ENCODE measurements at places on chromosomes 16 and 17.
A peak's percentile ranks its signal among the peaks of the same experiment; 100 is the strongest.

DNA sequence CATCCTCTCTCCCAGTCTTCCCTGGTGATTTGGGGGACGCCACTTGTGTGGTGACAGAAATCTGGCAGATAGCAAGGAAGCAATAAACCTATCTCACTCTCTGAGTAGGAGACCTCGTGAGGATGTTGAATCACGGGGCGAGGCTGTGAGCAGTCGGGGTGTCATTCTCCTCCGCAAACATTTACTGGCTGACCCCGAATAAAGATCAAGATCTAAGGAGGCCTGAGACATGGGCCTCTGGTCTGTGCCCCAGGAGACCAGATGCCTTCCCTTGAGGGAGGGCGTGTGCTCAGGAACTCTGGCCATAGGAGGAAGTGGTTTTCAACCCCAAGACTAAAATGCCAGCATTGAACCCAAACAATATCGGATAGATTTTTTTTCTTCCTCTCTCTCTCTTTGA is 53.1 kb downstream of the FOXL1 start:
- no peak for DNase-seq

DNA sequence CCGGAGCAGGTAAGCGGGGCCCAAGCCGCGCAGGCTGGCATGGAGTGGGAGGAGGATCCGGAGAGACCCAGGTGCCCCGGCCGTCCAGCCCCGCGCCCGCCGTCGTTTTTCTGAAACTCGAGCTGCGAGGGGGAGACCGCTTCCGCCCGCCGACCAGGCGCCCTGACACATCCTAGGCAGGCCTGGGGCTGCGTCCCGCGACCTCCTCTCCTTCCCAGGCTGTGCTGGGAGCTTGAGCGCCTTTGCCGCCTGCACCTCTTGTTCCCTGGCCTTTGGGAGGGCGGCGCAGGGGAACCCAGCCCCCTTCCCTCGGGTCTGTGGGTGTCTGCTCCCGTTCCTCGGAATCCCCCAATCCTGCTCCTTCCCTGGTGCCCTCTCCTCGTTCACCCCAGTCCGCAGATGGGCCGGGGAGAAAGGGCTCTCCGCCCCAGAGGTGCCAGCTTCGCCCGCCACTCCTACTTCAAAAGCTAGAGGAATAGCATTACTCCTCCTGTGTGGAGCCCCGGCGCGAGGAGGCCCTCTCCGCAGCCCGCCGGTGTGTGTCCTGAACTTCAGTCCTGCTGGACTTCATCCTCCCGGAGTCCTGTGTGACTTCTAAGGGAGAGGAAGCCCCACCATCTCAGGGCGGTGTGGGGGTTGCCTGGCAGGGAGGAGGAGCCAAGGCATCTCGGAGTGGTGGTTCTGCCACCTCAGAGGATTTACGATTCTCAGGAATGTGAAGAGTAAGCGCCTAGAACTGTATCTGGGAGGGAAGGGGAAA is 1.0 kb downstream of the NHERF1 start:
- no peak for DNase-seq

DNA sequence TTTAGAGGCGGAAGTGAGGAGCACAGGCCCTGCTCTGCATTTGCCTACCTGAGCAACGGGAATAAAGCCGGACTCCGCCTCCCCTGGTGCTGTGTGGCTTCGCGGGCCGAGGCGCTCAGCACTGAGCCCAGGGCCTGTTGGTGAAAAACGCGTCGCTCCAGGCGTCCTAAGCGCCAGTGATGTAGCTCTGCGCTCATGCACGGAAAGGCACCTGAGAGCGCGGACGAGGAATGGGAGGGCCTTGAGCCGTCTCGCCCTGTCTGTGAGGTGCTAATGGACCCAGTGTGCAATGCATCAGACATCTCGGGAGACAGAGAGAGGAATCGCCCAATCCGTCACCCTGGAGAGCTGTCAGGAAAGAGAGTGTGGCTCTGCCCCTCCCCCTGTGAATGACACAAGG is 17.2 kb upstream of the ATP2A3 start:
- no peak for DNase-seq

DNA sequence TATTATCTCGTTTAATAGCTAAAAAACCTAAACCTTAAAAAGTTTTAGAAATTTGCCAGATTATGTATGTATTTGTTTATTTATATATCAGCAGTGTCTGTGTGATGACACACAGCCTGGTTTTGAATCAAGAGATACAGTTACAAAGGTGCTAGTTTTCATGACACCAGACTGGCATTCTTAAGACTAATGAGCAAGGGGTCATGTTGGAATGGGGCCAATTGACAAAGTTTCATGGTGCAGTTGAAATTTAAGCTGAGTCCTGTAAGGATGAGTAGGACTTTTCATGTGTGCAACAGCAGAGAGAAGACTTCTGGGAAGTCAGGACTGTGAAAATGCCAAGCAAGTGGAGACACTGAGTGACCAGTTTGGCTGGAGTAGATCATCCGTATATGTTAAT is 3.2 kb upstream of the KRT10 start:
- no peak for DNase-seq

GRCh38 chr17:10091046-10091445 is 107.4 kb downstream of the GAS7 start:
- no peak for DNase-seq

DNA sequence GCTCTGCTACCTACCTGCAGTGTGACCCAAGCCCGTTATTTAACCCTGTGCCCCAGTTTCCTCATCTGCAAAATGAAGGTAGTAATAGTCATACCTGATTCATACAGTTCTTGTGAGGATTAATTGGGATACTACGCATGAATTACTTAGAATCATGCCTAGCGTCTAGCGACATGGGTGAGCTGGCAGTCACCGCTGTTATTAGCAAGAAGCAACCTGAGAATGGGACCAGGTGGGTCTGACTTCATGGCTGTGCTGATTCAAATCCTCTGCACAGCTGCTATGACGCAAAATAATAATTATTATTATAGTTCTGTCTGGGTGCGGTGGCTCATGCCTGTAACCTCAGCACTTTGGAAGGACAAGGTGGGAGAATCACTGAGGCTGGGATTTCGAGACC is 7.9 kb downstream of the SOCS1 start:
- no peak for DNase-seq

- no peak for DNase-seq
Observed at GRCh38 chr16:57612494-57612893, 15.9 kb upstream of the ADGRG1 start.

GRCh38 chr17:74345433-74346241 is 16.0 kb downstream of the BTBD17 start:
- no peak for DNase-seq

DNA sequence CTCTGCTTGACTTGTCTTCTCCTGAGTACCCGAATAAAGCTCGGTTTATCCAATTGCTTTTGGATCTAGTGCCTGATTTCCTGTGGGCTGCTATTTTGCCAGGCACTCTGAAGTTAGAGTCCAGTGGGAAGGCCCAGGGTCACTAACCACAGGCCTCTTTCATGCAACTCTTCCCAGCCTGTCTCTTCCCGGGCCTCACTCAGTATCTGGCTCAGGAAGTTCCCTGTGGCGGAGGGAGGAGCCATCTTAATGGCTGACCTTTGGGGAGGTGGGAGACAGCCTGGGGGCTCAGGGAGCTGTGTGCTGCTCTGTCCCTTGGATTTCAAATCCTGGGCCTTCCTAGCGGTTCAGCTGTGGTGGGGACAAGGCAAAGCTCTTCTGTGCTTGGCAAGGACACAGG is 328.5 kb downstream of the SLC39A11 start:
- no peak for DNase-seq

- no peak for DNase-seq
Observed at GRCh38 chr17:47983492-47984223, 12.7 kb downstream of the CDK5RAP3 start.

DNA sequence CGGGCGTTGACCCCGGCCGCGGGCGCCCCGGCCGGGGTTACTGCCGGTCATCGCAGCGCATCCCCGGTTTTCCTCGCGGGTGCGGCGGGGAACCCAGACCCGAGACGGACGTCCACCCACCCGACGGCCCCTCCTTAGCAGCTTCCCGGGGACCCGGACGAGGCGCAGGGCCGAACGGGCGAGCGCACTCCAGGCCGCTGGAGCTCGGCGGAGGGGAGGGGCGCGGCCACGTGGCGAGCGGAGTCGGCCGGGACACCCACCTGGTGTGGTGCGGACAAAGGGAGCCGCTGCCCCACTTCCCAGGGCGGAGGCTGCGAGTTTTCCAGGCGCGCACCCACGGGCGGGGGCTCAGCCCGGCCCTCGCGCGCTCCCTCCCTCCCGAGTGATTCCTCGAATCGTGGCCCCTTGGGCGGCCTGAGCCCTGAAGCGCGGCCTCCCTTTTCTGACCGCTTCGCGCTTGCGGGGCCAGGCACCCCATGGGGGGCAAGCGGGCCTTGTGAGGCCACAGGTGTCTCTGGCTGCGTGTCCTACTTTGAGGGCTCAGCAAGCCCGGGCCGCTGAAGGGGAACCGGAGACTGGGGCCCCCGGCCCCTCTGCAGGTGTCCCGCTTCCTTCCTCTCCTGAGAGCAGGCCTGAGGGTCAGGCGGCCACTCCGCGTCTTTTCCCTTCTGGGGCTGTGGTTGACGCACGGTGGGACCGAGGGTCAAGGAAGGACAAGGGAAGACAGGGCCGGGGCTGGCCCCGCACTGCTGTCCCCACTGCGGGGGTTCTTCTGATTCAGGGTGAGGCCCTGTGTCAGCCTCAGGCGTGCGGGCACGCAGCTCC is 1.1 kb upstream of the FASN start:
- no peak for DNase-seq

- no peak for DNase-seq
Observed at GRCh38 chr17:67994817-67995569, 1.3 kb downstream of the C17orf58 start.

DNA sequence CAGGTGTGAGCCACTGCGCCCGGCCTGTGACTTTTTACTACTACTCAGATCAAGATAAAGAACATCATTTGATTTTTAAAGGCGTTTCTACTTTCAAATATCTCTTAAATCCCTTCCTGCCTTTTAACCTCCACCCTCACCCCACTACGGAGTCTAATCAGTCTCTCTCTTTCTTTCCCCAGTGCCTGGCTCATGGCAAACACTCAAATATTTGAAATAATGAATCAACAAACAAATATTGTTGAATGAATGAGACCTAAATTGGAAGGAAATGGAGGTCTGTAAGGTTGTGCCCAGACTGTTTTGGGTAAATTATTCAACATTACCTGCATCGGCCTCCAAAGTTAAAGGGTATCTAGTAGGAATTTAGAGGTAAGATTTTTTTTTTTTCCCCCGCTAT is 14.7 kb downstream of the COPZ2 start:
- DNase-seq, result no peak

DNA sequence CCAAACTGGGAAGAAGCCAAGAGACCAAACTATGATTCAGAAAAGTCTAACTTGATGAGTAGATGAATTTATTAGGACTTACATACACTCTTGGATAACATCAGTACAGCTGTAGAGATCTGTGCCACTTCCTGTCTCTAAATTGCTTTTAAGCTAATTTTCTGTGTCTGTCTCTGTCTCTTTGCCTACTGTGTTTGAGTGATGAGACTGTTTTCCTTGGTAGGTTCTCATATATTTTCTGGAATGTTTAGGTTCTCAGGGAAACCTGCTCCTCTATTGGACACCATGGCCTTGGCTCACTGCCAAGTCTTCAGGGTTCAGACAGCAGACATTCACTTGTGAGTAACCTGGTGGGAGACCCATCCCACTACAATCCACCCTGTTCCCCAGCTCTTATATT is 103.5 kb upstream of the KIF2B start:
- no peak for DNase-seq

- no peak for DNase-seq
Observed at GRCh38 chr16:67212766-67213165, 13.8 kb downstream of the ELMO3 start.

- no peak for DNase-seq
Observed at GRCh38 chr17:38885728-38886642, 16.1 kb downstream of the LASP1 start.

DNA sequence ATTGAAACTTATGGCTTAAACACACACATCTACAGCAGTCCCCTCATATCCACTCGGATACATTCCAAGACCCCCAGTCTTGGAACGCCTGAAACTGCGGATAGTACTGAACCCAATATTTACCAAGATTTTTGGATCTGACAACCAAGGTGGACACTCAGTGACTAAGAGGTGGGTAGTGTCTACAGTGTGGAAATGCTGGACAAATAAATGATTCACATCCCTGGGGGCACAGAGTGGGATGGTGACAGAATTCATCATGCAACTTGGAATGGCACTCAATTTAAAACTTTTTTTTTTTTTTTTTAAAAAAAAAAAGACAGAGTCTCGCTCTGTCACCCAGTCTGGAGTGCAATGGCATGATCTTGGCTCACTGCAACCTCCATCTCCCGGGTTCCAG is 54.2 kb upstream of the TRAP1 start:
- DNase-seq, result no peak

DNA sequence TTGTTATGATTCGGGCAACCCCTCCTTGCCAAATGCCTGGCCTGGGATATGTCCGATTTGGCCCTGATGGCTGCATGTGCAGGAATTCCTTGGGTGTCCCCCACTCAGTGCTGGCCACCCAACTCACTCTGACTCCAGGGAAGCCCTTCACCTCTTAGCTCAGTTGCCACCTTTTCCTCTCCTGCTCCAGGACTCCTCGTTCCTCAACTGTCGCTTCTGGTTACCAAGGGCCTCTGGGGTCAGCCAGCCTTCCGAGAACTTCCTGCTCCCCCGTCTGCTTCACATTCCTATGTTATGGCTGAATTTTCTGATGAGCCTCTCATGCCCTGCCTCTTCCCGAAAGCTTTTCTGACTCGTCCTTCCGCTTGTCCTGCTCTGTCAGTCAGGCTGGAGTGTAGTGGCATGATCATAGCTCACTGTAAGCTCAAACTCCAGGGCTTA is 63.5 kb downstream of the SPACA3 start:
- no peak for DNase-seq

GRCh38 chr16:19095654-19096053 is 18.1 kb upstream of the ITPRIPL2 start:
- no peak for DNase-seq

GRCh38 chr17:68805609-68806008 is 149.6 kb downstream of the ABCA8 start:
- no peak for DNase-seq

- DNase-seq, result peak; percentile 51
Observed at GRCh38 chr17:49694847-49695697, 12.7 kb downstream of the SLC35B1 start.

- DNase-seq, result no peak
Observed at GRCh38 chr16:73874324-73874723, 422.3 kb upstream of the PSMD7 start.

DNA sequence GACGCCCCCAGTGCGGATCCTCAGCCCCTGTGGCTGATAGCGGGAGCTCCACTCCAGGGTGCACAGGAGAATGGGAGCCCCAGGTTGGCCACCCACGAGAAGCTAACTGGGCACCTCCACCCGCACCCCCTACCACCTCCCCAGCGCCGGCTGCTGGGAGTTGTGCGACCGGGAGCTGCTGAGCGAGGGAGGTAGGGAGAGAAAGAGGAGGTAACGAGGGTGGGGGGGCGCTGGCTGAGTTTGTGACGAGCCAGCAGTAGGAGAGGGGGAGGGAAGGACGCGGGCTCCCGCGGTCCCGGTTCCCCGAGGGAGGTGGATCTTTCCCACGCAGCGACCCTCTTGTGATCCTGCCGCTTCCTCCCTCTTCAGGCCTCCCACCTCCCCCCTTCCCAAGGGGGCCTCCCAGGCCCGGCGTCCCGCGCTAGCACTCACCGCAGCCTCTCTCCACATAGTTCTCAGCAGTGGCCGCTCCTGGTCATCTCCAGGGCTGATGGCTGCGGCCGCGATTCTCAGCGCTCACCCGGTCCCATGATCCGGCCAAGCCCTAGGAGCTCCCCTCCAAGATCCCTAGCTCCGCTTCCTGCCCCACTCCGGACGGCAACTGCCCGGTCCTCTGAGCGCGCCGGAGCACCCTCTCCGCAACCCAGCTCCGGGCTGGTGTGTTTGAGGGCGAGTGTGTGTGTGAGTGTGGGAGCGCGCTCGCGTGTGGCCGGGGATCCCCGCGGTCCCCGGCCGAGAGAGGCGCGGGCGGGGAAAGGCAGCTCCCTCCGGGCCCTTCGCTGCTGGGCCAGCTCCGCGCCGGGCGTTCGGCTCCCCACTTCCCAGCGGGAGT is at the start of gene GRIN2A:
Gene GRIN2A, minus strand, starts transcription at position 207 of the 832 bp plus-strand sequence. CDS start 2,017 bp downstream, outside the sequence.
- DNase-seq, result no peak

Data from activated CD4-positive, alpha-beta T cell treated with anti-CD3 and anti-CD28 coated beads for 1 hour (primary cell).